ENCODE measurements at places on chromosomes 4 and X. TPM values are rescaled to one million over a fixed set of nuclear protein-coding genes. Genes with fewer than 3 reads are reported as not detected.

MAGEB6B gene
- not detected for total RNA-seq

PLAC8 gene
- not detected for total RNA-seq

CPLX1 gene
- not detected for total RNA-seq

SYTL4 gene
- total RNA-seq, result 2.3 TPM

HELQ gene
- 9.1 TPM for total RNA-seq

IRAK1 gene
- 33.3 TPM for total RNA-seq

Measured in IMR-90 (cell line).